ENCODE measurements at places on chromosomes 2 and 18. TPM values are rescaled to one million over a fixed set of nuclear protein-coding genes. Genes with fewer than 3 reads are reported as not detected.

The DNAJC5G gene
- 0.18 TPM for total RNA-seq

The FMNL2 gene
- total RNA-seq: 50.2 TPM

DNA sequence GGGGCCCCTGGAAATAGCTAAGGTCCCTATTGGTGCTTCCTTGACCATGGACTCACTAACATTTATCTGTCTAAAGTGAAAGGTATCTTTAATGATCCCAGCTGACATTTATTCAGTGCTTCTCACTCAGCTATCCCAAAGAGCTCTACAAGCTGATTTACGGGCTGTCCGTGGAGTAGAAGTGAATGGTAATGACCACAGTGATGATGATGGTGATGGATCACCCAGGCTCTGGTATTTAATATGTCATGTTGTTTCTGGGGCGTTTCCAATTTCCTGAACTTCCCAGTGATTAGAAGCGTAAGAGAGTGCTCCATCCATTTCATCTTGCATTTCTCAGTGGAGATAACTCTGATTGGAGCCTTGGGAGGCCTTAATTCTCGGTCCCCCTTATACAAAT is 304.3 kb downstream of the HRH4 start:
- peaks cover 14% of the 10 kb centered on the region for H3K4me1 ChIP-seq
- H3K36me3 ChIP-seq: peaks cover 8% of the 10 kb centered on the region
- DNase-seq: no peak
- H3K4me3 ChIP-seq: no peak overlapping the region
- peaks cover 1% of the 10 kb centered on the region for H3K27me3 ChIP-seq

DNA sequence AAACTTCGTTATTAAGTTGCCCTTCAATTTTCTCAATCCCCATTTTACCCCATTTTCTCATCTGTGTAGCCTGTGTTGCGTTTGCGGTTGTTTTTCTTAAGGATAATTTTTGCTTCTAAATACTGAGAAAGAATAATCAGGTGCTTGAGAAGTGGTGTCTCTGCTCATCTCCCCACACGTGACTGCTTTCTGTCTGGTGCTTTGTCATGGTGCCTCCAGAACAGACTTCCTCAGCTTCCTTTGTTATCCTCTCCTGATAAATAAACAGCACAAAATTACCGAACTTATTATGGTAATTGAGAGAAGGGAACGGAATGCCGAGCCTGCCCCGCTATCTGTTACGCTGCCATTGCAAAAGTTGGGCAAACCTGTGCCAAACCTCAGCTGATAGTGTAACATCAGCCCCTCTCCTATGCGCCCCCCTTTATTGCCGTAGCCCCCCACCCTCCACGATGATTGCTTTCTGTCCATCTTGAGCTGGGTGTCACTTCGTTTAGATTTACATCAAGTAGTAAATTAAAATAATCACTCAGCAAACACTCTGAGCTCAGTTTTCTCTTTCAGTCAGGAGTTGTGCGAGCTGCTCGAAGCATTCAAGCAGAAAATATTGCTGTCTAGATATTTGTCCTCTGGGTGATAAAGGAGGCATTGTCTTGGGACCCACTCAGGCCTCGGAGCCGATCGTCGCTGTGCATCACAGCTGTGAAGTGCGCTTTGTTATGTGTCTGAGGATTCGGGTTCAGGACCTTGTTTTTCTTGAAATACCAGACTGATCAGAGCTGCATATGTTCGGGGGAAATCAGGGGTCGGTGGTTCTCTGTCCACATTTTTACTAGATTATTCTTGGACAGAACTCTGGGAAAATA is 1008.5 kb upstream of the FANCL start:
- no peaks in the 10 kb centered on the region for H3K36me3 ChIP-seq
- no peaks in the 10 kb centered on the region for H3K27me3 ChIP-seq
- no peak for DNase-seq
- peak overlapping the region; percentile 89 for H3K27ac ChIP-seq
- peak overlapping the region; percentile 60 for H3K4me3 ChIP-seq

DNA sequence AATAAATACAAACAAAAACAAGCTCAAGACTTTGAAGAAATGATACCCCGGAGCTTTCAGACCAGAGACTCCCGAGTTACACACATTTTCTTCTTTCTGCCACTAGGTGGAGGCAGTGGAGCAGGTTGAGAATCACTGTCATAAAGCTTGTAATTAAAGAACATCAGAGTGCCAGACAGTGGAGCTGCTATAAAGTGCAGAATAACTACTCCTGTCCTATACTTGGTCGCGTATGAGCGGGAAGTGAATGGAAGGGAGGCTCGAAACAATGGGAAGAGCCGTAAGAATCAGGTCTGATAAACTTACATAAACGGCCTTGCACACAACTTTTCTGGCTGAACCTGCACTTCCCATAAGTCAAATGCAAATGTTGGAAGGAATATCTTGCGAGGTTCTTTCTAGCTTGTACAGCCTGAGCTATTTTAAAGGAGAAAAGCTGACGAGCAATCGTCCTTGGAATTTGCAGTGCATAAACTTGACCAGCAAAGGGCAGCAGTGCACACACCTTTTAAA is 189.0 kb downstream of the RPIA start:
- no peak overlapping the region for H3K4me3 ChIP-seq
- peaks cover 3% of the 10 kb centered on the region for H3K27me3 ChIP-seq
- H3K4me1 ChIP-seq: no peaks in the 10 kb centered on the region
- no peaks in the 10 kb centered on the region for H3K36me3 ChIP-seq
- H3K27ac ChIP-seq: no peak overlapping the region

GRCh38 chr2:120238728-120239487 is 13.7 kb upstream of the RALB start:
- no peak overlapping the region for H3K27ac ChIP-seq
- no peak for DNase-seq
- peaks cover 21% of the 10 kb centered on the region for H3K4me1 ChIP-seq
- no peak overlapping the region for H3K4me3 ChIP-seq

DNA sequence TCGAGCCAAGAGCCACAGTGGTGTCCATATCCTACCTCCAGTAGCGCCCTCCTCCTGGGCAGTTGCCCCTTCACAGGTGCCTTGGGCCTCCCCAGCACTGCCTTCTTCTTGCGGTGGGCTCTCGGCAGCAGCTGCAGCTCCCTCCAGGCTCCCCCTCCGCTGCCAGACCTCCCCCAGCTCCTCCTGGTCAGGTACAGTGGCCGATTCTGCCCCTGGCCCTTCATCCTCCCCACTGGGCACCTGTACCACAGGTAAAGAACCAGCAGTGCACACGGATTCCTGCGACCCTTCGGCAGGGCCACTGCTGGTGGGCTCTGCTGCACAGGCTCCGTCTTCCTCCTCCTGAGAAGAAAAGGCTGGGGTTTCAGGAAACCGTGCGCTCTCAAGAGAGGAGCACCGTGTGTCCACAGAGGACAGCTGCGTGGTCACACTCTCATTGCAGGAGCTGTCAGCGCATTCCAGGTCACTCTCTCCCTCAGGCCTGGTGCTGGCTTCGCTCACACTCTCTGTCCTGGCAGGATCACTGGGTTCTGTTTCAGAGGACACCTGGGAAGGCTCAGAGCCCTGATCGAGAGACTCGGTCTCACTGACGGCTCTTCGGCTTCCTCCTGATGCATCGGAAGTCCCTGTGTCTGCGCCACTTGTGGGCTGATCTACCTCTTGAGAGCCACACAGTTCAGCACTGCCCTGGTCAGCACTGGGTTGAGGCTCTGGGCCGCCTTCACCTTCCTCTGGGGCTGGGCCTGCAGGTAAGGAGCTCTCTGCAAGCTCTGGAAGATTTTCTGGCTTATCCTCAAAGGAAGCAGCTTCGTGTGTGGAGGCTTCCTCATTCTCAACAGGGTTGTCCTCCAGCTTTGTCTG is 147.4 kb upstream of the STK17B start:
- no peaks in the 10 kb centered on the region for H3K27me3 ChIP-seq
- H3K4me1 ChIP-seq: peaks cover 38% of the 10 kb centered on the region
- peak overlapping the region; percentile 6 for H3K27ac ChIP-seq

DNA sequence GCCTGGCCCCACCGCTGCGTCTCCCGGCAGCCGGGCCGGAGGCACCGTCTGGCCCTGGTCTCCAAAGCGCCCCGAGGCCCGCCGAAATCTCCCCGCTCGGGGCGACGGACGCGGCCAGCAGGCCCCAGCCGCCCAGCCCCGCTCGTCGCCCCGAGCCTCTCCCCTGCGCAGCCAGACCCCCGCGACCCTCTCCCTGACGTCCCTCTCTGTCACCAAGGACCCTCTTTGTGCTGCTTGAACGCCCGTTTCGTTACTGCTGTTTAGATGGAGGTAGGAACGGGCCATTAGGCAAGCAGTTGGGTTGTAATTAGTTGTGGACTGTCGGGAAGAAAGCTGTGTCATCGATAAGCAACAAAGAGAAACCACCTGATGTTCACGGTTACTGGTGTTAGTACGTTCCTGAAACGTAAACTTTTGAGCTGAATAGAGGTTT is 686 bp downstream of the UBXN4 start:
- H3K27me3 ChIP-seq: no peaks in the 10 kb centered on the region
- H3K4me3 ChIP-seq: peak overlapping the region; percentile 90
- H3K27ac ChIP-seq: peak overlapping the region; percentile 99
- DNase-seq: peak; percentile 70

GRCh38 chr2:59339121-59339836 is 1098.2 kb upstream of the FANCL start:
- H3K27me3 ChIP-seq: no peaks in the 10 kb centered on the region
- no peak overlapping the region for H3K4me3 ChIP-seq
